ENCODE measurements at places on chromosomes 2 and 18.

DNA sequence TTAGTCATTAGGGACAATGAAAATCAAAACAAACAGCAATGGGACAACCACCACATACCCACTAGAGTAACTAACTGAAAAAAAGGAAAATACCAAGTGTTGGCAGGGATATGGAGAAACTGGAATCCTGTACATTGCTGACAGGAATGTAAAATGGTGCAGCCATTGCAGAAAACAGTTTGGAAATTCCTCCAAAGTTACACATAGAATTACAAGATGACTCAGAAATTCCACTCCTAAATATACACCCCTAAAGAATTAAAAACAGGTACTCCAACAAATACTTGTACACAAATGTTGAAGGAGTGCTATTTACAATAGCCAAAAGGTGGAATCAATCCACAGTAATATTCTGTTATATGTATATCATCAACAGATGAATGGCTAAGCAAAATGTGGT, 110.9 kb downstream of the ROCK1 start:
- DNase-seq = no peak

DNA sequence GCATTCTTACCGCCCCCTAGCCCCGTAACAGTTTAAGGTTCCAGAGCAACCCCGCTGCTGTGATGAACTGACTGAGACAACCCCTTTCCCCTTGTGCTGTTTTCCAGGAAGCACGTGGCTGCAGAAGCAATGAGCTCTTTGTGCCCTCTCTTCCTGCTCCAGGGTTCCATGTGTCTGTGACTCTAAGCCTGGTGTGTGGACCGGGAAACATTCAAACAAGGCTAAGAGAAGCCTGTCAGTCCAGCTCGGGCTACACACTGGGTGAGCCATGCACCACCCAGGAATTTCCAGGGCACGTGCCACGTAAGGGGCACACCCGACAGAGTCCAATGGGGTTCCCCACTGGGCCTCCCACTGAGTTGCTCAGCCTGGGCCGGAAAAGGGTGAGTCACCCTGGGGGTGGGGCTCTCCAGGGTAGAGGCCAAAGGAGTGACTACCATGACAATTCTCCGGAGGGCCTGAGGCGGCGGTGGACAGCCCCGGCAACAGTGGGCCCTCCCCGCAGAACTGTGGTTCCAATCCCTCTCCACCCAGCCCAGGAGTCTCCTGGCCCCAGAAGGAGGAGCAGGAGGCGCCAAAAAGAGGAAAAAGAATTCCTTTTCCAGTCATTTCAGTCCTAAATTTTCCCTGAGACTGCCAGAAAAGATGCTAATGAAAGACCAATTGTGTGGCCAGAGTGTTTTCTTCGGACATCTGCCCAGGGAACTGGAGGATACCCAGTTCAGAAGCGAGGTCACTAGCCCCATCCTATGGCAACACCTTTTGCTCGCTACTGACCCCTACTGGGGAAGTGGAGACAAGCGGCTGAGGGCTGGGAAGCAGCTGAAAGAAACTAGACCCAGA, 157.8 kb upstream of the SLC1A4 start:
- peak; percentile 84 for DNase-seq

- DNase-seq = peak; percentile 22
These were observed 59.3 kb upstream of the B3GNT7 start for GRCh38 chr2:231336236-231336635.

DNA sequence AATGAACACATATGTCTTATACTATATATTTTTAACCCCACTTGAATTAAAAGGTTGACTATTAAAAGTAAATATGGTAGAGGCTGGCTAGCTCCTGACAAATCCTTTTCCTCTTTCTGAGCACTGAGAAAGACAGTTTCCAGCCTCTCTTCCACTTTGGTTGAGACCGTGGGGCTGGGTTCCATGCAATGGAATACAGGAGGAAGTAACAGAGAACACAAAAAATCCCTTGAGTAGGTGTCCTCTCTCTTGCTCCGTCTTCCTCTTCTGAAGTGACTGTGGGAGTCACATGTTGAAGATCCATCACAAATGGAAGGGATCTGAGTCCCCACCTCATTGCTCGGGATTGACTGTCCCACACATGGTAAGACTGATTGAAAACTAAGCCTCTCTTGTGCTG, 36.6 kb upstream of the SIGLEC15 start:
- DNase-seq = no peak

DNA sequence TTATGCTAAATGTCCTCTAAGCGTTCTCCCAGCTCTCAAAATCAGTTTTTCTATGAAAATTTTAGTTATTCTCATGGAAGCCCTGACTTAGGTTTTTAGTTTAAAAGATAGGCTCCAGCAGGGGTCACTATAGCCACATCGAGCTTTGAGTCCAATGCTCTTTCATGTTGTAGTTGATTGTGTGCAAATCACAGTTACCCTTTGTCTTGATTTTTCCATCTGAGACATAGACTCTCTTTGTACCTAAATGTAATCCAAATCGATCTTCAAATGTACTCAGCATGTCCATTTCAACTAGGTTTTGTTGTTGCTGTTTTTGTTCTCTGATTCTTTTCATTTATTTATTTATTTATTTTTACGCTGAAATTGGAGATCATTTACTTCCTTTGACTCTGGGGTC, 26.4 kb upstream of the MSTN start:
- peak; percentile 74 for DNase-seq

DNA sequence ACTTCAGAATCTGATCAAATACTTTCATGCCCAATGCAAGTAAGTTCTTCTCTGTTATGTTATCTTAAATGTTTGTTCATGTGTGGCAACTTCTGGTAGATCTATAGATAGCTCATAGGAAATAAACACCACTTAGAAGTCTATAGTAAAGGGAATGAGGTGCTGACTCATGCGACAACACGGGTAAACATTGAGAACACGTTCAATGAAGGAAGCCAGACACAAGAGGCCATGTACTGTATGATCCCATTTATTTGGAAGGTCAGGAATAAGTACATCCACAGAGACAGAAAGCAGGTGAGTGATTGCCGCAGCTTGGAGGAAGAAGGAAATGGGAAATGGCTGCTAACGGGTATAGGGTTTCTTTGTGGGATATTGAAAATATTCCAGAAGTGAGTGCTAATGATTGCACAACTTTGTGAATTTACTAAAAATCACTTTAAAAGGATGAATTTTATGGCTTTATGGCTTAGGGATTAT, 95.4 kb downstream of the ITGB1BP1 start:
- no peak for DNase-seq

DNA sequence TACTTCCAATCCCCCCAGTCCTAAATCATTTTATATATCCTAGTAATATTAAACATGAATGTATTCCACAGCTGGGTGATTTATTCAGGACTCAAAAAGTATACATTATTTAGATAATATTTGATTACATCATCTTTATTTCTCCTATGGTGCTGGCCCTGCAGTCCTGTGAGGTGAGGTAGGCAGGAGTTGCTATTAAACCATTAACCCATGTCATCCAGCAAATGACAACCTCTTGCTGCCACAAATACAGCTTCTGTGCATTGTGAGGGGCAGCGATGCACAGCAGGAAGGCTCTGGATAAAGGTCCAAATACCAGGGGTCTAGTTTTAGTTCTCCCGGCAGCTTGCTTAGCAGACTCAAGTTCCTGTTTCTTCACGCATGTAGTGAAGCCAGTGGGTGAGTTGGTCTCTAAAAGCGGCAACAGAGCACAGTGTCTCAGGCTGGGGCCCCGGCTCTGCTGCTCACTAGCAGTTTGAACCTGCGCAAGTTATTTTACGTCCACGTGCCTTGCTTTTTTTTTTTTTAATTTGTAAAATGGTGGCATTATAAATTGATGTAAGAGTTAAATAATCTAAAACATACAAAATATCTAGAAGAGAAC, 36.1 kb downstream of the INSIG2 start:
- DNase-seq = peak; percentile 42

DNA sequence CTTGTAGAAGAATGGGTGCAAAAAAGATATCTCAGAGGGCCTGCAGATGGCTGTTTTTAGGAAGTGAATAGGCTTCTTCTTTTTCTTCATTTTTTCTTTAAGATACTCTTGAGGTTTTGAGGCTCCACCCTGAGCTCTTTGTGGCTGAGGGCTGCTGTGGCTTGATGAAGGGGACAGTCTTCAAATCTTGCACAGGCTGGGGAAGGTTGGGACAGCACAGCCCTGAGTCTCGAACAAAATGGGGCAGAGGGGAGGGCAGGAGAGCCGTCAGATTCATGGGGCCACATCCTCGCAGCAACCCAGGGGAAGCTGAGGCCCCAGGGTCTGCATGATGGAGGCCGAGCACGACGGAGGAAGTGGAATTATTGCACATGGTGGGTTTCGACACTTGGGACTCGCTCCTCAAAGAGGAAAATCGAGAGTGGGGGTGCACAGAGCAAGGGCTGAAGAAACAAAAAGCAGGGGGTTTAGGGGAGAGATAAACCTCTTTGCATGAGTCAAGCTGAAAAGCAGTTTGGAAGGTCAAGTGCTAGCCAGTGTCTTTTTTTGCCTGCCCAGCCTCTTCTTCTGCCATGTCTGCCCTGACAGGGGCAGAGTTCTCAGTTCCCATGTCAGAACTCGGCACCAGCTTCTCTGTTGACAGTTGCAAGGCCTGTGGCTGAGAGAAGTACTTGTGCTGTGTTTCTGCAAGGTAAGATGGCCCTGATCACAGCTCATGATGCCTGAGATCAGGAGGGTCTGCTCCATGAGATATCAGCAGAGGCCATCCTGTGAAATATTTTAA, 19.5 kb downstream of the INPP4A start:
- no peak for DNase-seq

DNA sequence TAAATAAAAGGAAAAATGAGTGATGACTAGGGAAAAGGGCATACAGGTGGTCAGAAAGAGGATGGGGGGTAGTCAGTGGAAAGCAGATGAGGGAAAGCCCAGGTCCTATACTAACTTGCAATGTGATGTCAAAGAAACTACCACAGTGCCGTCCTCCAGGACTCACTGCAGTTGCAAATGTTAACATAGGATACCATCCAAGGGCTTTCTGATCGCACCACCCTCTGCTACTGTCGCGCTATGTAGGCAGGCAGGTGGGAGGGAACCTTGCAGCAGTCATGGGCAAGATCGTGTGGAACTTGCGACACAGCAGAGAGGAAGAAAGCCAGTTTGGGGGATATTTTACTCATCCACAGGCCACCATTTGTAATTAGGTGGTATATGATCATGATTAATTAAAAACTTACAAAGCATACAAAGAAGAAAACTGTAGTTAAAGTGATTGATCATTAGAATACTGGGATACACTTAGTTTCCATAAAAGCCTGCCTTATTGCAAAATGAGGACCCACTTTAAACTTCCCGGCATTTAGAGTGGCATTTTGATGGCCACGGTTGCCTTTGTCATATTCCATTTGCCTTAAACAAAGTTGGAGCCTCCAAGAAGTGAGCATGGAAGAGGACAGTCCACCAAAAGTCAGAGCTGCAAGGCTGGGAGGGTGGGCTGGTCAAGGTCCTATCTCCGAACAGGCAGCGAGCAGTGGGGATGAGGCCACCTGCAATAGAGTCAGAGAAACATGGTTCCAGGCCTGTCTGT, 8.5 kb upstream of the ROCK2 start:
- DNase-seq = peak; percentile 32
